ENCODE measurements at places on chromosomes 1 and 21.
A peak's percentile ranks its signal among the peaks of the same experiment; 100 is the strongest.

GRCh38 chr1:69638673-69639072, 71.0 kb downstream of the LRRC7 start:
- DNase-seq = no peak

DNA sequence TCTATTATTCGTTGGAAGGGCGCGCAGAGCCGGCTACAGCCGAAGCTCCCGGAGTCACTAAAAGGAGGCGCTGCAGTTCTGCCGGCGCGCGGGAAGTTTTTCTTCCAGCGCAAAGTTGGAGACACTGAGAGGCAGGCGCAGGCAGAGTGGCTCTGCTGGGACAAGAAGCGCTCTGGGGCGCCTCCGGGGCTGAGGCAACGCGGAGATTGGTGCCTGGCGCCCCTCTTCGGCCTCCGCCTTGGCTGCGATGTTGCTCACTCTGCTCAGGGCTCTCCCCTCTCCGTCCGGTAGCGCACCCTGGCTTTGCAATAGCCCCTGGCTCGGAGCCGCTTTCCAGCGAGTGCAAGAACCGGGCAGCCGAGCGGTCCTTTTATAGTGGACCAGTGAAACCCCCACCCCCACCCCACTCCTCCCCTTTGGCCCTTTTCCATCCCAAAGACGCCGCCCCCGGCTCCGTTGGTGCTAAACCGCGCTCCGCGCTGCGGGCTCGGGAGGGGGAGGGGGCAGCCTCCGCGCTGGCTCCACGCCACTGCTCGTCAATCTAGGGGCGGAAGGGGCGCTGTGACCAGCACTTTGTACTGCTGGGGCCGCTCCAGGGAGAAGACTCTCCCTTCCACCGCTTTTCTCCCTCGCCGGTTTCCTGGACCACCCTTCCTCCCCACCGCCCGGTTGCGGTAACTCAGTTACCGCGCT, at the start of gene ADAMTS1:
TSS of gene ADAMTS1 (minus strand) at position 344 of the 693 bp plus-strand sequence. CDS start 455 bp downstream, outside the sequence.
- peak; percentile 42 for DNase-seq

GRCh38 chr1:91527266-91527765, 26.7 kb downstream of the CDC7 start:
- no peak for DNase-seq

DNA sequence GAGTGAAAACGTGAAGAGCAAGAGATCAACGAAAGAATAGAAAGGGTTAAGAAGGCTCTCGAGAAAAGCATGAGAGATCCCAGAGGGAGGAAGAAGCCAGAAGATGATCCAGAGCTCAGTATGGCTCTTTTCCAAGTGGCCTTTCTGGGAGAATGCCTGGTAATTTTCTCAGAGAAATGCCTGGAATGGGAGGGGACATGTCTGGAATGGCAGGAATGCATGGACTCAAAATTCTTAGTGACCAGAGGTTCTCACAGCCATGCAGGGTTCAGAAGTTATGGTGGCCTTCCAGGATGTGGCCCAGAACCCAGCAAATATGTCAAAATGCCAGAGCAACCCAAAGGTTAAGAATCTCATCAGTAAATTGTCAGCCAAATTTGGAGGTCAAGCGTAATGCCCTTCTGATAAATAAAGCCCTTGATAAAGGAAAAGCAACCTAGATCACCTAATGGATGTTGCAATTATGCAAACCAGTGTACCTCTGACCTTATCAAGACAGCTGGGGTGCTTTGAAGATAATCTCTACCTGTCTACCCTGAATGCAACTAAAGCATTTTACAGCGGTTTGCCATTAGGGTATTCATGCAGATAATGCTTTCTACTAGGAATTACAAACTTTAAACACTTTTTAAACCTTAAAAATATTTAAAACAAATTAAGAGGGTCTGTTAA, 53.1 kb downstream of the NBPF6 start:
- DNase-seq = no peak

- peak; percentile 73 for DNase-seq
Measured at GRCh38 chr1:15046487-15047165, 106.9 kb upstream of the TMEM51 start.

DNA sequence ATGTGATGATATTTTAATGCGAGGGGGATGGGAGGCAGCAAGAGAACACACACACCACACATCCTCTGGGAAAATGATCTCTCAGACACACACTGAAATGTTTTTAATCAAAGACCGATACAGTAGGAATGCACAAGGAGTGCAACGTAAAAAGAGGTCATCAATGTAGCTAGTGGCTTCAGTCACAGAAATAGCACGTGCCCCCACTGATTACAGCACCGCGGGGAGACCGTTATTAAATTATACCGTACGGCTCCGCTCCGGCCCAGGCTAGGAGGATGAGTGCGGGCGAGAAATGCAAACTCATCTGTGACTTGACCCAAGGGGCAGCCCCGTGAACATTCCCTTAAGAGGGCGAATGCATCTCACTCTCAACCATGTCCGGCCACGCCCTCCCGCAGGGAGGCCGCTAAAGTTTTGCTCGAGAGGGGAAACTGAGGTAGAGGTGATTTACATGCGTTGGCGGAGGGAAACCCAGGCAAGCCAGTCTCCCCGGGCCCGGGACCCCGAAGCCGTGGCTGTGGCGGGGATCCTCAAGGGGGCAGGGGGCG, 552 bp downstream of the UBR4 start:
- DNase-seq = peak; percentile 44

- no peak for DNase-seq
Measured at GRCh38 chr21:29991624-29992023, 51.8 kb upstream of the GRIK1 start.

DNA sequence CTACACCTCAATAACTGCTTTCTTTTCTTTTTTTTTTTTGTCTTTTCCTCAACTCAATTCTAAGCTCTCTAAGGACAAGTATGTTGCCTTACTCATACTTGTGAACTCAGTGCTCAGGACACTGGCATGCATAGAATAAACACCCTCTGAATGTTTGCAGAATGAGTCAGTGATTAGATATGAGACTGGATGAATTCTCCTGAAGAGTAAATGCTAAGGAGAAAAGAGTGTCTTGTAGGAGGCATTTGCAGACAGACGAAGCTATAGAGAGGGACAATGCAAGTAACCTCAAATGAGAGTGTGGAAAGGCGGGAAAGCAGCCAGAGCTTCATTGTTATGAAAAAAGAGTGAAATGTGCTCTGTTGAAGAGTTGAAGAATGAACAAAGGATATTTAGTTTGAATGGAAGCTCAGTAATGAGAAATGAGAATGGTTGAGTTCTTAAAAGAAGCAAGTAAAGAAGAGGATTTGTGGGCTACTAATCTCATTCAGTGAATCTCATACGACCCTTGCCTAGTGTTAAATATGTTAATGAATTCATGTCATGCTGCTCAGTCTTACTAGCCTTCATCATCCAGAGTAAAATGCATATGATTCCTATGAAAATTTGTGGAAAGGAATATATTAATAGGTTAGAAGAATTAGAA, 166.1 kb upstream of the DPYD start:
- DNase-seq = no peak

DNA sequence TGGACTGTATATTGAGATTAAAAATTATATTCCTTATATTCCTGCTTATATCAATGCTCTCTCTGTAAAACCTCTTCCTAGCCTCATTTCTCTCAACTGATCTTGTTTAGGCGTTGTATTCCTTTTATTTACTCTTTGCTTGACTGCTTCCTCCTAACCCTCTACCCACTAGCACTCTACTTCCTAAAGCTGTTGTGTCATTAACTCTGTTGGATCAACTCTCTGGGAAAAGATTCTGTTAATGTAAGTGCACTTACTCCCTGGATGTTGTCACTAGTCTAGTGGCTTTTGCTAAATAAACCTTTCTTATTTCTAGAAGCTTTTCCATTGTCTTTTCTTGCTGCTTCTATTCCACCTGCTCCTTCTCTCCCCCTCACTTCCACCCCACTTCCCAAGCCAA, 6.5 kb downstream of the SPATA46 start:
- DNase-seq = no peak

Measured in RPMI8226 (cell line).